Neural crest cell (in vitro differentiated cells): ENCODE measurements at places on chromosomes 3 and 15. TPM values are rescaled to one million over a fixed set of nuclear protein-coding genes. Genes with fewer than 3 reads are reported as not detected.

DNA sequence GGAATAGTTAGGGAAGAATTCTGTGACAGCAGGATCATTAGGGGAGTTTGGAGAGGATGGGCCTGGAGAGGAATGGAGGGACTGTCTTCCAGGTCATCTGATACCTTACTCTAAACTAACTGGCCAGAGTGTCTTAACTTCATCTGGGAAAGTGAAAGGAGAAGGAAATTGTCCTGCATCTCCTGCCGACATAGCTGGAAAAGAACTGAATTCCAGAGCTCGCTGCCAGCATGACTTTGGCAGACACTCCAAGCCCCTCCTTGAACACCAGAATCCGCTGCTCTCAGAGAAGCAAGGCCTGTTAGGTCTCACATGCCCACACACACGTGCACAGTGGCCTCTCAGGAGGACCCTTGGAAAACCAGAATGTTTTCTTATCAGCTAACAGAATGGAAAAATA, 10.5 kb downstream of the ABI3BP start:
- DNase-seq: no peak

GRCh38 chr3:98013411-98014267, 21.5 kb downstream of the GABRR3 start:
- DNase-seq: no peak

PROK2 gene
- total RNA-seq: 0.25 TPM in 1 of 2 replicates, not detected in the other

- DNase-seq: no peak
Measured at GRCh38 chr15:82130248-82130647, 84.4 kb upstream of the MEX3B start.

CX3CR1 gene
- 0.26 TPM in 1 of 2 replicates, not detected in the other for total RNA-seq

DNA sequence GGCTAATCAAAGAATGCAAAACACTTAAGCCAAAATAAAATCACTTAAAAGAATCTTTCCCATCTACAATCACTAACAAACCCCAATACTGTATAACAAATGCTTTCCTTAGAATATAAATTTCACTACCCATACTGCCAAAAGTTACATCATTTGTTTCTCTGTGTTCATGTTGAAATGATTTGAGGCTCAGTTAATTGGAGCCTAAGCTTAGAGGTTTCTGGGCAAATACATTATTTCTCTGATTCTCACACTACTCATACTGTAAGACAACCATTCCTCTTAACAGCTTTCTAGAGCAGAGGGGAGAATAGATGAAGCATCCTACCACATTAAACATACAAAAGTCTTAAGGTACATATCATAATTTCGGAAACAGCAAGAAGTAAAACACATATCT, 2.1 kb downstream of the RIOX2 start:
- DNase-seq: no peak

GRCh38 chr3:148711981-148712666, 14.4 kb downstream of the AGTR1 start:
- no peak for DNase-seq

GRCh38 chr3:196639483-196640296, at the start of gene NRROS:
Gene NRROS, plus strand, starts transcription at chr3:196639694. Its CDS starts 14,846 bp downstream, at chr3:196654540.
- no peak for DNase-seq

- no peak for DNase-seq
Measured at GRCh38 chr15:100898152-100898490, 18.5 kb downstream of the ALDH1A3 start.

DNA sequence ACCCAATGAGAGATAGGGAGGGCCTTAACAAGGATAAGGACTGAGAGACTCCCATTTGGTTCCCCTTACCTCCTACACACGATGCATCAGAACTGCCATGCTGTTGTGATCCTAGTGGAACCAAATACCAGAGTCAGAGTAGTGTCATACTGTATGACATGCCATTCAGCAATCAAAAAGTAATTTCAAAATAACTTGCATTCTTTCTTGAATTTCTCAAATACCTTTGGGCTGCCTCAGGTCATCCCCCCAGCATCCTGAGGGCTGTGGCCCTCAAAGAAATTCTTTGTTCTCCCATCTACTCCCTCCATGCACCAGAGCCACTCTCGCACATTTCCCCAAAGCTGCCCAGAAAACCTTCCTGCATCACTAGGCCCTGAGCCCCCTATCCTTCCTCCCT, 68.9 kb upstream of the PPP2R3A start:
- no peak for DNase-seq

DNA sequence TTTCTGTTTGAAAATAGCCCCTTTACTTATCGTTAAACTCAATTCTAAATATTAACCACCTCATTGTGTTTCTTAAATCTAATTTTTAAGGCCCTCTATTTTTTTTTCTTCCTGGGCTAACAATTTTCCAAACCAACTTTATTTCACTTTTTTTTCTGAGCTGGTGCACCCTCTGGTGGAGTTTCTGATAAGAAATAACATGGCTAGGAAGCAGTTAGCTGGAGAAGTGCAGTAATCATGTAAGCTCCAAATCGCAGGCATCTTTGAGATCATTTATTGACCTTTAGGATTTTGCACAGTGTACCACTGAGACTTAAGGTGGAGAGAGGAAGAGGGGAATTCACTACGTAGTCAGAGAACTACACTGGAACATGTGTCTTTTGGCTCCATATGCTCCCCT, 6.4 kb downstream of the TMEM207 start:
- DNase-seq: no peak

DNA sequence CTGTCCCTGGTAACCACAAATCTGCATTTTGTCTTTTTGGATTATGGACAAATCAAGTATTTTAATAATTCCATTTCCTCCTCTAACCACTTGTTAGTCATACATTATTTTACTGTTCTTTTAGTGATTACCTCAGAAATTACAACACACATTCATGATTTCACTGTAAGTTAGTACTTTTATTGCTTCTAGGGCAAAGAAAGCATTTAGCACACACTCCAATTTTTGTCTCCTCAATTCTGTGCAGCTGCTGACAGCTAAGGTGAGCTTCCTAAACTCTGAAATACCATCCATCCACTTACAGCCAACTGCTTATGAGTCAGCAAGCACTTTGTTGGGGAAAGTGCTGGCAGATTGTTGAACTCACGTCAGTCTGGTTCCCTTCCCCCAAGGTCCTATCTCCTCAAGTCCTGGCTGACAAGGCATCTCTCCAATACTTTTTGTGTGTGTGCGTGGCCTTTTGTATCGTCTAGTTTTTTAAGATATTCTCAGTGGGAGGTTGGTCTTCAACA, 49.4 kb upstream of the TNFAIP8L3 start:
- DNase-seq: no peak

DNA sequence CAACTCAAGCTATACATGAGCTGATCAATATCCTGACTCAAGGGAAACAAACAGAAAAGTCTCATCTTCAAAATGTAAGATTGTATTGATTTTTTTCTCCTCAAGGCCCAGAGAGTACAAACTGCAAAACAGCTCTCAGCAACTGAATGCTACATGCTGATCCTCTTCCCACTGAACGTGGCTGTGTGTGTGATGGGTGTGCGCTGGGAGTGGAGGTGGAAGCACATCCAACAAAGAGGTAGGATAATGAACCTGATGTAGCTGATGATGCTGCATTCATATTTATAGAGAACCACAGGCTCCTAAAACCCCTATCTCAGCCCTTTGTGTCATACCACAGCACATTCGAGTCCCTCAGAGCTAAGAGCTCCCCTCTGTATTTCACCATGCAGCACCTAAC, 56.8 kb downstream of the GABRB3 start:
- DNase-seq: no peak
